ENCODE measurements at places on chromosomes 5 and 9. TPM values are rescaled to one million over a fixed set of nuclear protein-coding genes. Genes with fewer than 3 reads are reported as not detected.
A peak's percentile ranks its signal among the peaks of the same experiment; 100 is the strongest.

DNA sequence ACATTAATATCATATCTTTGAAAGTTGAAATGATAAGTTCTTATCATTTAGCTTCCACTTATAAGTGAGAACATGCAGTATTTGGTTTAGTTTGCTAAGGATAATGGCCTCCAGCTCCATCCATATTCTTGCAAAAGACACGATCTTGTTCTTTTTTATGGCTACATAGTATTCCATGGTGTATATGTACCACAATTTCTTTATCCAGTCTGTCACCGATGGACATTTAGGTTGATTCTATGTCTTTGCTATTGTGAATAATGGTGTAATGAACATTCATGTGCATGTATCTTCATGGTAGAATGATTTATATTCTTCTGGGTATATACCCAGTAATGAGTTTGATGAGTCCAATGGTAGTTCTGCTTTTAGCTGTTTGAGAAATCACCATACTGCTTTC is 135.0 kb upstream of the PRR16 start:
- DNase-seq = no peak

The NR2F1-AS1 gene
- total RNA-seq = 13.0 TPM

- DNase-seq = no peak
These were observed 177.8 kb upstream of the PITX1 start for GRCh38 chr5:135211791-135212190.

GRCh38 chr9:1941989-1942388 is 73.2 kb upstream of the SMARCA2 start:
- peak; percentile 19 for DNase-seq

The DAB2 gene
- total RNA-seq = 199 TPM

The ACTBL2 gene
- total RNA-seq = 0.13 TPM

DNA sequence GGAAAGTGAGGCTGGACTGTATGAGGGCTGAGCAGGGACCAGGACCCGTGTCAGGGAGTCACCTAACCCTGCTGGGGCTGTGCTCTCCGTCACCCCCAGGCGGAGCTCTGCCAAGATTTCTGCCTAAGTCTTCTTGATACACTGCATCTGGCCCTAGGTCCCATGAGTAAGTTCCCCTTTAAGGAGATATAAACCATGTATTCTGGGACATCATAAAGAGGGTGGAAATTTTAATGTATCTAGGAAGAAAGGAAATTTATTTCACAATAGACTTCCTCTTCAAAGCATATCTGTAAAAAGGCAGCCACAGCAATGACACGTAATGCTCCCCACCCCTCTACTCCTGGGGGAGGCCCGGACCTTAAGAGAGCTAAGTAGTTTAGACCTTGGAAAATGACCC is 183.4 kb downstream of the FBXL7 start:
- DNase-seq = peak; percentile 76

The RACK1 gene
- 1,240 TPM for total RNA-seq

The WHRN gene
- total RNA-seq = 14.8 TPM

The TBC1D13 gene
- 29.0 TPM for total RNA-seq

- no peak for DNase-seq
These were observed 51.1 kb downstream of the CCNH start for GRCh38 chr5:87361536-87362213.

The TRIM7 gene
- total RNA-seq = 6.3 TPM

The KIAA0825 gene
- total RNA-seq = 5.4 TPM

- DNase-seq = no peak
These were observed 11.4 kb upstream of the MACIR start for GRCh38 chr5:103247118-103247517.

DNA sequence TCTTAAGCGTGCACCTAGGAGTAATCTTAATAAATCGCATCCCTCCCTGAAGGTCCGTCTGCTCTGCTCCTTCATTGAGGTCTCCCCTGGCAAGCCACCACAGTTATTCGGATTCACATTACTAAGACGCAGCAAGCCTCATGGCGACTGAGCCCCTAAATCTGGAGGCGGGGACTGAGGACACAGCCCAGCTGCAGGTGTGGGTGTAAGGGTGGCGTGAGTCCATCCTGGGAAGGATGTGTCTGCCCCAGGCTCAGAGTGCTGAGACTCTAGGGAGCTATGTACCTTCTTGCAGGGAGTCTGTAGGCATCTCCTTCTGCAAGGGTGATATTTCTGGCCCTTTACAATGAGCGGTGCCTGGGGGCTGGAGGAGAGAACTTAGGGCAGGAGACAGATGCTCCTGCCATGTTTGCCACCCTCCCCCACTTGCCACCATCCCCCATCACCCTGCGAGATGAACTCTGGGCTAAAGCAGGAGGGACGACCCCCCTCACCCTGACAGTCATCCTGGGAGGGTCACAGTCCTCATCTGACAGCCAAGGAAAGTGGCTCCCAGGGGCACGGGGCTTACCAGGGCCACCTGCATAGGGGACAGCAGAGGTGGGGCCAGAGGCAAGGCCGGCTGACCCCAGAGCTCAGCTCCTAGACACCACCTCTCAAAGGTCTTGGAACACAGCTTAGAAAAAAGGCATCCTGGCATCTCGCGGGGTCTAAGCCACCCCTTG is 76.4 kb upstream of the FCN1 start:
- no peak for DNase-seq

- DNase-seq = peak; percentile 85
These were observed 30.7 kb downstream of the RAI14 start for GRCh38 chr5:34686762-34687268.

The IL9 gene
- not detected for total RNA-seq

- DNase-seq = peak; percentile 49
These were observed 37.5 kb upstream of the SUSD3 start for GRCh38 chr9:93020771-93021670.

DNA sequence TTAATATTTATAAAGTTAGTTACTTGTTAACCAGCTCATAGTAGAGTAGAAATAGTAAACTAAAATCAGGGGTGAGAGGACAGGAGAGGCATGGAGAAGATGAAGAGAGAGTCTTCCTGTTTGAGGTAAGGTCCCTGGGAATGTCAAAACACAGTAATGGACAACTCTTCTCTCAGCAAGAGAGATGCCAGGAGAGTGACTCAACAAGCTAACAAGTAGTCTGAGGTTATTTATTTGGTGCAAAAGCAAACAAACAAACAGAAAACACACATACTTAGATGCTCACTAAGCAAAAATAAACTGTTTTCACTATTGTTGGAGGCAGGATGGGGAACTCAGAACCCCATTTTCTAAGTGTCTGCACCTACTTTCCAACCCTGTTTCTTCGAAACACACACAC is 333.2 kb upstream of the RFX3 start:
- DNase-seq = no peak

The CER1 gene
- total RNA-seq = not detected

GRCh38 chr5:99169309-99169708 is 240.5 kb upstream of the CHD1 start:
- DNase-seq = peak; percentile 53
